Lower leg skin (tissue), 4 donors: ENCODE measurements at places on chromosomes 4 and X. TPM values are rescaled to one million over a fixed set of nuclear protein-coding genes. Genes with fewer than 3 reads are reported as not detected.

The GAGE12H gene
- not detected for total RNA-seq

The HMGB3 gene
- total RNA-seq: 10.8 TPM

The NEIL3 gene
- total RNA-seq: 1.8 TPM

The CSAG1 gene
- total RNA-seq: not detected

The ADH1C gene
- not detected for total RNA-seq

The FREM3 gene
- total RNA-seq: not detected

The PCDH11X gene
- total RNA-seq: 1.7 TPM
